ENCODE measurements at places on chromosomes 12 and 14.

- DNase-seq = peak; percentile 80
Measured at GRCh38 chr12:103495469-103496456, at the start of gene C12orf42. TSS of gene C12orf42 (minus strand) at chr12:103495968. CDS start at chr12:103478426, 17,542 bp downstream.

DNA sequence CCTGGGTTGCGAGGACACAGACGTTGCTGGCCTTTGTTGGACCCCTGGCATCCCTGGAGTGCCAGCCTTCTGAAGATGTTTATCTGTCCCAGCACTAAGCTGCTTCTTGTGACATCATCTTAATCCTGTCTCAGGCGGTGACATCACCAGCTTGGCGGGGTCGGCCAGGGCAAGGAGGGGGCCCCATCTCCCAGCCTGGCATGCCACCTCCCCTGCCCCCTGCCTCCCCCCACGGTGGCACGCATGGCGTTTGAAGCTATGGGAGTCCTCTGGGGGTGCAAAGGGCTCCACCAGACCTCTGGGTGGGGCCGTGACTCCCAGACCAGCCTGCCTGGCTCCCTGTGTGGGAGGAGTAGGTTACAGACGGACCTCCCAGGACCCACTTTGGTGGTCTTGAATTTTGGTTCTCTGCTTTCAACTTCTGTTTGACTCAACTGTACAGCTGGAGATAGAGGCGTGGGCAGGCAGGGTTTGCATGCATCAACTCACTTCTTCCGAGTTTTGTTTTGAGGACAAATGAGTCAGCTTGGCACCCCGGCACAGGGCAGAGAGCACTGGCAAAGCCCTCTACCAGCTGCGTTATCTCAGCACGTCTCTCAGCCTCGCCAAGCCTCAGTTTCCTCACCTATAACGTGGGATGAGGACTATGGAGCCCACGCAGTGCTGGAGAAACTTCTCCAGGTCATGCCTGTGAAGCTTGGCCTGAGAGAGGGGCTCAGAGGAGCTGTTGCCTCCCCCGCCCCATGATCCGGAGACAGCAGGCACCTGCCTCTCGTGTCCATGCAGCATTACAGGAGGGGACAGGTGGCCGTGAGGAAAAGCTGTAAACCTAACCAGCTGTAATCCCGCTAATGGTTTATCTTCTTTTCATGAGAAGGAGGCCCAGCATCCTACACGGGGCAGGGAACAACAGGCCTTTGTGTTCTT, 38.8 kb upstream of the EML1 start:
- no peak for DNase-seq

DNA sequence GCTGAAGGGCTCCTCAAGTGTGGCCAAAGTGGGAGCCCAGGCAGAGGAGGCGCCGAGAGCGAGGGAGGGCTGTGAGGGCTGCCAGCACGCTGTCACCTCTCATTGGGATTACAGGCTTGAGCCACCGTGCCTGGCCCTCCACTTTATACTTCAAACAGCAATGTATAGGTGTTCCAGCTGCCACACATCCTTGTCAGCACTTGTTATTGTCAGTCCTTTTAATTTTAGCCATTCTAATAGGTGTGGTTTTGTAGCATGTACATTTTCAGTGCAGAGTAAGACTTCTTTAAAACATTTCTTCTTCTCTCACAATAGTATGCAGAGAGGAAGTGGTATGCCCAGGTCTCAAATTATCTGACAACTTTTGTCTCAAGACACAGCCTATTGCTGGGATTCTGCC, 27.5 kb upstream of the HNF1A start:
- no peak for DNase-seq

DNA sequence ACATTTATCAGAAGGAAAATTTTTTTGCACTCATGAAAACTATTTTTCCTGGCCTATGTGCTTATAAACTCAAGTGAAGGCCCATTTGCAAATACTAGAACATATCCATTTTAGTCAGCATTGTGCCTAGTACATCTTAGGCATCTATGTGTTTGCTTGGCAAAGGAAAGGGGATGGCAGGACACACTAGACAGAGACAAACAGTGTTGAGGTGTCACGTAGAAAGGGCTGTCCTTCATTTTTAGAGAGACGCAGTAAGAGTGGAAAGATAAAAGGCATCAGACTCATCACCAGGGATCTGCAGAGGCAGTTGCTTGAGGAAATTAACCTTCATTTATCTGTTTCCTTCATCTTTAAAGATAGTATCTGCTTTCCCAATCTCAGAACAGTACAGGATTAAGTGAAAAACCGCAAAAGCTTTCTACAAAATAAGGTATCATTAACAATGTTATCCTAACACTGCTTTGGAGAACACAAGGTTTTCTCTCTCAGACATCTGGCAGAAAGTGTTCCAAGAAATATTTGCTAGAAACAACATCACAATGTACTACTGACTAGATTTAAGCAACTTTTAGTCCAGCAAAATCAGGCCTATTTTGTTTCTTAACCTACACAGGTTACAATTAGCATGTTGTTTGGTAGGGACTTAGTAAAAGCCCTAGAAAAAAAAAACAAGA, 2.0 kb downstream of the YBX3 start:
- DNase-seq = no peak

- no peak for DNase-seq
Measured at GRCh38 chr14:25837551-25837965, 760.3 kb downstream of the NOVA1 start.

DNA sequence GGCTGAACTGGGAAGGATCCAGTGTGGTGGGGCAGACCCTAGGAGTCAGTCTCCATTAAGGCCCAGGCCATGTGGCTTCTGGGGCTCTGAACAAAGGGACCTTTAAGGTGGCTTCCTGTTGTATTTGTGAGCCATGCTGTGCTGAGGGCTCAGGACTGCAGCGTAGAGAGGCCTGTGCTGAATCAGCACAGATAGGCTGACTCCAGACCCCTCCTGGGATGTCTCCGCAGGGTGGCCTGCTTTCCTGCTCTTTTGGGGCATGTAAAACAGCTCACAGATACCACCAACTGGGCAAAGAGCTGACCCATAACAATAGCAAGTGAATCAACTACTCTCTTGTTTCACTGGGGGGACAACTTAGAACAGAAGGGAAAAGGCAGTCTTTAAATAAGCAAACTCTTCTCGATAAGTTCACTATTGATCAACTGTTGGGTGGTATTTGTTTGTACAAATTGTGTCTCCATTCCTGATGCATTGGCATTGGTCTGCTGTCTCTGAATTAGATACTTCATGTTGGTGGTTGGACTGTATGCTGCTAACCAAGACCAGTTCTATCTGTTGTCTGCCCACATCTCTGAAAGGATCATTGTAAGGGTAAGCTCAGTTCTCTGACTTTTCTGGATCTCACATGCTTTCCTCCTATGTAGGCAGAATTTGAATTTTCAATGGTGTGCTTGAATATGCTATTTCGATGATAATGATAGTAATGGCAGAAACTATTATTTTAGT, 71.8 kb downstream of the MYRFL start:
- DNase-seq = no peak

DNA sequence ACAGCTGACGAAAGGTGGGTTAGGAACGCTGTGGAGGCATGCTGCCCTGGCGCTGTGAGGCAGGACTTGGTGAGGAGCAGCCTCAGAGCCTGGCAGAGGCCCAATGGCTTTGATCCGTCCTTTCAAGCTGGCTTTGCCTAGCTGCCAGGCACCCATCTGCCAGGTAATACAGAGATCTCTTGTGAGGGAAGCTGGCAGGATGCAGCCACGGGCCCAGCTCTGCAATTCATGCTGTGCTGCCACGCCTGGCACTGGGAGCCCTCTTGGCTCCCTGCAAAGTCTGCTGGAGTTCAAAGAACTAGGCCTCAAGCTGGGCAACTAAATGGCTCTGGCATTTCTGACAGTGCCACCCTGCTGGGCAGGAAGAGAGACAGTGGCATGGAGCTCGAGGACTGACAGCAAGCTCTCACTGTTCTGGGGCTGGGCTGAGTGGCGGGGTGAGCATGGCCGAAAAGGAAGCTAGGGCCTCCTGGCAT, 18.7 kb downstream of the IQSEC3 start:
- DNase-seq = no peak

- no peak for DNase-seq
Measured at GRCh38 chr14:51507906-51508511, 143.7 kb upstream of the FRMD6 start.

GRCh38 chr12:99605-100004, 33.0 kb downstream of the IQSEC3 start:
- DNase-seq = no peak

- no peak for DNase-seq
Measured at GRCh38 chr14:33218026-33218425, 279.3 kb downstream of the NPAS3 start.

- DNase-seq = no peak
Measured at GRCh38 chr14:66802962-66803361, 295.0 kb downstream of the GPHN start.

- no peak for DNase-seq
Measured at GRCh38 chr14:32666308-32666707, 272.4 kb upstream of the NPAS3 start.

GRCh38 chr14:96192975-96193805, 11.4 kb upstream of the BDKRB2 start:
- DNase-seq = no peak

DNA sequence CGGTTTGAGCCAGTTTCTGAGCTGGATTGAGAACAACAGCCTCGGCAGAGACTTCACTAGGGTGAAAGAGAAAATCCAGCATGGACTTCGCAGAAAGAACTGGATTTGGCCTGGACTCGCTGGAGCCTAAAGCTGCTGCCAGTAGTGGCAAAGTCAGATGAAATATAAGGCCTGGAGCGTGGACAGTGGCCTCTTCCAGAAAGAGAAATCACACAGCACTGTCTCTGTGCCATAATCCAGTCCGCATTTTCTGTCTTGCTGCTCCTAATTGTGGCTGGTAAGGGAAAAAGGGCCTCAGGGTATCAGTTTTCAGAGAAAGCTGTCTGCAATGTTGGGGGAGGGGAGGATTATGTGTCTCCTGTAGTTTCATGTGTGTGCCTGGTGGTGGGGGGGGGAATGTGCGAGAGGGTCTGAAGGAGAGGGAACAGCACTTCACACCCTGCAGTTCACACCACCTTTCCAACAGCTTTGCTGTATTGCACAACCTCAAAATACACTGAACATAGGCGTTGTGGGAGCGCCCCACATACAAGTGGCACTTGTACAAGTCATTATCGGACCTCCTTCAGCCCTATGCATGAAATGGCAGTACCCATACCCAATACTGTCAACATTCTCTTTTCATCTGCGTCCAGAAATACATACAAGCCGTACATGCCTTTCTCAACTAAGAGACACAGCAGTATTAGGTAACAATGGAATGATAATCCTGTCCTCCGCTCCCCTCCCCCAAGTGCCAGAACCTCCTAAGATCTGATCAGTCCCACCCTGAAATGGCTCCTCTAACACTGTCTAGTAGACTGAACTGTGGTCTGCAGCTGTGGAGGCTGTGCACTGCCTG, 107.5 kb upstream of the ATF7IP start:
- peak; percentile 59 for DNase-seq

- DNase-seq = no peak
Measured at GRCh38 chr12:77591959-77592743, 238.5 kb upstream of the NAV3 start.

DNA sequence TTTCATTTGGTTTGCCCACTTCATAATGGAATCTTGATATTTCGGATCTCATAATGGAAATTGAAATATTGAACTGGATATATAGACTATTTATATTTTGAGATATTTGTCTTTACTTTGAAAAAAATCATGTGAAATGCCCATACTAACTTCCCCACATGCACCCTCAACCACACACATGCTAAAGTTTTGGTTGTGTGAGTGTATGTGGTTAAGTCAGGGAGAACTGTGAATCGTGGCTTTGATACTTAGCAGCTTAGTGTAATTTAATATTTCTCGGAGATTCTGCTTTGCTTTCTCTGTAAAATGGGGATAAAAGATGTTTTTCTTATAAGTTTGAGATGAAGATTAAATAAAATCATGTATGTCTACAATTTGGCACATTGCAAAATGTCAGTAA, 162.1 kb downstream of the OTOGL start:
- no peak for DNase-seq

- no peak for DNase-seq
Measured at GRCh38 chr12:127223731-127224130, 1043.2 kb upstream of the TMEM132C start.

- DNase-seq = no peak
Measured at GRCh38 chr12:120263748-120264085, 1.8 kb downstream of the PXN start.

DNA sequence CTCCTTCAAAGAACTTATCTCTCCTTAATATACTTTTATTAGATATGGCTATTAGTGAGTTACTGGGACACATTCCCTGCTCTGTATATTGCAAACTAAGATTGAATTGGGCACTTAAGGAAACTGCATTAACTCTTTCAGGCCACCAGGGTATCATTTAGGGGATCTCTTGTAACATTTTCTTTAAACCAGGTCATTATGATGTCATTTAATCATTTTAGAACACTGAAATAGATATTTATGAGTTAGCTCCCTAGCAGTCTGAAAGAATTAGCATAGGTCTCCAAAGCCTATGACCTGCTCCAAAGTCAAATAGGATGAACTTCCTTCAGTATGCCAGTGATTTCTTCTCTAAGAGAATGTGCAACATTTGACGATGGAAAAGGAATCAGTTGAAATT, 506.9 kb downstream of the FOXG1 start:
- no peak for DNase-seq

GRCh38 chr12:114674251-114675047, 9.5 kb downstream of the TBX3 start:
- no peak for DNase-seq

GRCh38 chr12:83086023-83086422, 399.3 kb downstream of the TMTC2 start:
- DNase-seq = no peak

GRCh38 chr12:52061470-52062166, 8.2 kb upstream of the ATG101 start:
- no peak for DNase-seq

- no peak for DNase-seq
Measured at GRCh38 chr12:46087916-46088439, 97.6 kb upstream of the SCAF11 start.

DNA sequence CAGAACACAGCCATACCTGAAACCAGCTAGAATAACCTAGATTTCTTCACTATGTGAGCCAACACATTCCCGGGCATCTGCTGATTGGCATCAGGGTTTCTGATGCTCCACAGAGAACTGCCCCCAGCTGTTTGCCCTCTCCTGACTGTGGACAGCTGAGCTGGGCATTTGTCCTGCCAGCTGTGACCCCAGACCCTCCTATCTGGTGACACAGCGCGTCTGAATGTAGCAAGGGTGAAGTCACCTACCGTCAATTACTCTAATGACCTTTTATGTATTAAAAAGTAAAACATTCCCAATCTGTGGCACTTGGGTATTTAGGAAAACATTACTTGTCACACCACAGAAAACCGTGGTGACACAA, 29.7 kb upstream of the SFSWAP start:
- no peak for DNase-seq

- no peak for DNase-seq
Measured at GRCh38 chr12:105561546-105562198, 231.2 kb downstream of the C12orf75 start.

GRCh38 chr12:59386236-59386635, 209.6 kb upstream of the SLC16A7 start:
- no peak for DNase-seq
